ENCODE measurements at places on chromosomes 1 and 21. TPM values are rescaled to one million over a fixed set of nuclear protein-coding genes. Genes with fewer than 3 reads are reported as not detected.

DNA sequence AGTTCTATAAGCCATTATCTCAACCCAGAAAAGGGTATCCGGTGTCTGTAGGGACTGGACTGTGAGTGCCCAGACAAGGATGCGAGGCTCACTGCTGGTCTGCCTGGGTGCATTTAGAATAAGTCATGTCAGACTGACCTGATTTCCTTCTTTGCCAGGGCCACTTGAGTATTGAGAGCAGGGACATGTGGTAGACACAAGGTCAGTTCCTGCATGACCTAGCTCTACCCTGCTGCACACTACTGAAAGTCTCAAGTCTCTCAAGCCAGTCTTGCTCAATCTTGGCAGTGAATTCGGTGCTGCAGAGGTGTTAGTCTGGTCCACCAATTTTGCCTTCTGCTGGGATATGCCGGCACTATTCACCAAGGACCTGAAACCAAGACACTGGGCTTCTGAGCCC is 180.1 kb downstream of the C1orf94 start:
- H3K4me3 ChIP-seq = no peak overlapping the region
- H3K4me1 ChIP-seq = no peaks in the 10 kb centered on the region
- no peak for DNase-seq
- H3K27me3 ChIP-seq = no peaks in the 10 kb centered on the region

GRCh38 chr1:102630041-102630440 is 478.3 kb downstream of the COL11A1 start:
- H3K27ac ChIP-seq = no peak overlapping the region
- H3K36me3 ChIP-seq = no peaks in the 10 kb centered on the region
- DNase-seq = no peak
- peaks cover 7% of the 10 kb centered on the region for H3K4me1 ChIP-seq
- H3K4me3 ChIP-seq = no peak overlapping the region

DNA sequence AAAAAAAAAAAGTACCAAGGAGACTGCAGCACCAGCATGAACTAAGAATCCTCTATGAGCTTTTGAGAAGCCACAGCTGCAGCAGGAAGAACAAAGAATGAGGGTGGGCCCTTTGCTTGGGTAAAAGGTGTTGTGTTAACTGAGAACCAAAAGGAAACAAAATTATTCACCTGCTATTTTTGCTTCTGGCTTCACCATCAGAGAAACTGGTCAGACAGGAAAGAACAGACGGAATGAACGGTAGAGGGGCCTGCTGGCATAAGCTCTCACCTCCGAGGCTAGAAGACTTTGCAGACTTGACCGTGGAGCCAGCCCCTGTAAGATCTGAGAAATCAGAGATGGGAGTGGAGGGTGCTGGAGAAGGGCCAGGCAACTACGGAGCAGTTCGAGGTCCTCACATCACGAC is 27.6 kb downstream of the IL10RB start:
- H3K27ac ChIP-seq = no peak overlapping the region
- H3K27me3 ChIP-seq = no peaks in the 10 kb centered on the region
- peaks cover 23% of the 10 kb centered on the region for H3K36me3 ChIP-seq
- no peak overlapping the region for H3K4me3 ChIP-seq
- H3K4me1 ChIP-seq = peaks cover 2% of the 10 kb centered on the region

DNA sequence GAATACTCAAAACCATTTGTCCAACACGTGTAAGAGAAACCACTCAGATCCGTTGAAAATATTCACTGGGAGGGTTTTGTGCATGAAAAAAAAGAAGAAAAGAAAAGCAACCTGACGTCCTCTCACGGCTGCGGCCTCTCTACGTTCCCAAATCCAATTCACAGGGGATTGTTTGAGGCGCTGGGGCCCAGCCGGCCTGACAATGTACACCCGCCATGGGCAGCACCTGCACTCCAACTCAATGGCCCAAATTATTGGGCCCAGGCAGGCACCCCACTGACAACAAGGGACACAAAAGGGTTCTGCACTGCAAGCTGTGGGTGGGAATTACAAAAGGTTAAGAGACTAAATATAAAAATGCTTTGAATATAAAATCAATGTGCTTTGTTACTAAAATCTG is 41.5 kb downstream of the MORN1 start:
- DNase-seq = no peak
- H3K4me1 ChIP-seq = no peaks in the 10 kb centered on the region
- H3K27ac ChIP-seq = no peak overlapping the region

GRCh38 chr1:208201229-208201628 is 43.0 kb downstream of the PLXNA2 start:
- no peaks in the 10 kb centered on the region for H3K36me3 ChIP-seq
- DNase-seq = no peak
- no peak overlapping the region for H3K27ac ChIP-seq
- no peaks in the 10 kb centered on the region for H3K27me3 ChIP-seq

- DNase-seq = no peak
- no peak overlapping the region for H3K27ac ChIP-seq
- H3K4me1 ChIP-seq = no peaks in the 10 kb centered on the region
- H3K4me3 ChIP-seq = no peak overlapping the region
Observed at GRCh38 chr1:212762234-212762633, 29.3 kb downstream of the NSL1 start.

DNA sequence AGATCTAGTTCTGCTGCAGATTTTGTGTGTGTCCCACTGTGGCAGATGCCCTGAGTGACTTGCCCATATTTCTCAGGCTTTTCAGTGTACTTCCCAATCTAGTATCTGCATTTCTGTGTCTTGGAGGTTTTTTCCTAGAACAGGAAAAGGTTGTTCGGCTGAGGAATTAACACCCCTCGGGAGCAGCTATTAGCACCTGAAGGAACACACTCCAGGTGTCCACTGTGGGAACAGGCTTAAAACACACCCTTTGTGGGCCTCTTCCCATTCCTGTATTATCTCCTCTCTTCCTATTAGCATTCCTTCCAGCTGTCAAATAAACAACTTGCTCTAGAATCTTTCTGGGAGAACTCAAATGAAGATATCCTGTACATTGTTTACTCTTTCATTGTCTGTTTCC is 178.3 kb downstream of the HMCN1 start:
- H3K27ac ChIP-seq = no peak overlapping the region
- DNase-seq = no peak

The ROR1 gene
- 11.0 TPM for total RNA-seq

The RGS7 gene
- total RNA-seq = not detected
